ENCODE measurements at places on chromosomes 11 and 22.

DNA sequence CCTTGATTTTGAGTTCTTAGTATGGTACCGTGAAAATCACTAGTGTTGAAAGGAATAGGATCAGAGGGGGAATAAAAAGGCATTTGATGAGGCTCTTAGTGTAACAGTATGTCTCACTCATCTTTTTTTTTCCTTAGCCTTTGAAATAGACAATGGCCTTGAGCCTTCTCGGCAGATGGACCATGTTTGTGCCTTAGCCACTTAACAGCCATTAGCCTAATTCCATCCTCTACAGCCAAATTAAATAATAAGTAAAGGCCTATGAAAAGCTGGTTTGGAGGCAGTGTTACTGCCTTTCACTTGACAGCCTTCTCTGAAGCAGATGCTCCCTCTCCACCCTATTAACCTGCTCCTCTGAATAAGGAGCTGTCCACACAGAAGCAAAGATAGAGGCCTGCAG lies 580.7 kb downstream of the NTM start:
- no peak for DNase-seq

- no peak for DNase-seq
Measured at GRCh38 chr22:36036167-36036624, 7.6 kb upstream of the RBFOX2 start.

- DNase-seq, result no peak
Measured at GRCh38 chr22:39703091-39703490, 132.5 kb downstream of the CACNA1I start.

- DNase-seq, result no peak
Measured at GRCh38 chr11:7872890-7873289, 58.2 kb downstream of the OR10A6 start.

GRCh38 chr11:118533769-118534729 lies 3.1 kb downstream of the TMEM25 start:
- no peak for DNase-seq

DNA sequence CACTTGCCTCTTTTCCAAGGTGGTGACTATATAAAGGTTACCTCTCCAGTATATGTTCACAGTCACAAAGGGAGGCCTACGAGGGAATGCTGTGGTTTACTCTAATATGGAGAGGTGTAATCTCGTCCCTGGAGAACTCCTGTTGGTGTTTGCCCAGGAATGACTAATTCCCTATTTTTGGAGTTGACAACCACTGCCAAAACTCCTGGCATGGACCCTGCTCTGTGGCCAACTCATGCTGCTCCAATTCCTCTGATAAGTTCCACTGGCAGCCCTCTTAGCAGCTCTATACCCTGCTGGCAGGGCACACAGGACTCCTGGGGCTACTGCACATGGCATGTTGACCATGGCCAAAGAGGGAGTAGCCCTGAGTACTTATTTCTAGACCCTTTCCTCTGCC lies 418.7 kb upstream of the ANO5 start:
- no peak for DNase-seq

GRCh38 chr11:31768749-31769640 lies 42.1 kb downstream of the PAX6 start:
- no peak for DNase-seq

DNA sequence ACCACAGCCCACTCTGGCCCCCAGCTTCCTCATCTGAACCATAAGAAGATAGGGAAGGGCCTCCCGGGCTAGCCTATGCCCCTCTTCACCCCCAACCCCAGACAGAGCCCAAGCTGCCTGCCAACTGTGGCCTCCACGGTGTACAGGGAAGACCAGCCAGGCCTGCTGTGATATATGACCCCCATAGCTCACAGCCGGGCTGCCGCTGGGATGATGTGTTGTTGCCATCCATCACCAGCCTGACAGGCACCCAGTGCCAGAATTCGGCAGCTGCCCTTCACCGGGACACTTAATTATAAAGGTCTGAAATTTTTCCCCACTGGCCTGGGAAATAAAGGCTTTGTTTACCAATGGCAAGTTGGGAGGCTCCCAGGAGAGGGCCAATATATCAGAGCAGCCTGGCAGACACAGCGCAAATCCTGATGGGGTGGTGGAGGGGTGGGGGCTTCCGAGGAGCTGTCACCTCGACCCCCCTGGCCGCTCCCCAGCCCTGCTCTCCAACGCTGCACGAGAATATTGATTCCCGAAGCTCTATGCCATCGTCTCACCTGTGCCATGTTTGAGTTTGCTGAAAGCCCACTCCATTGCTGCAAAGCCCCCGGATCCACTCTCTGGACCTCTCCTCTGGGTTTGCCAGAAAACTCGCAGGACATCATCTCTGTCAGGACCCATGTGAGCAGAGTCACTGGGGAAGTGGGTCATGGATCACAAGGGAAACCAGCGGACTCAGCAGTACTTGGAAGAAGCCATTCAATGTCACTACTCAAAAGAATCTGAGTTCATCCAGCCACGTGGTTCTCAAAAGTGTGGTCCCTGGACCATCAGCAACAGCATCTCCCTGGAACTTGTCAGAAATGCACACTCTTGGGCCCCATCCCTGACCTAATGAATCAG lies 296.9 kb downstream of the MN1 start:
- DNase-seq, result no peak

DNA sequence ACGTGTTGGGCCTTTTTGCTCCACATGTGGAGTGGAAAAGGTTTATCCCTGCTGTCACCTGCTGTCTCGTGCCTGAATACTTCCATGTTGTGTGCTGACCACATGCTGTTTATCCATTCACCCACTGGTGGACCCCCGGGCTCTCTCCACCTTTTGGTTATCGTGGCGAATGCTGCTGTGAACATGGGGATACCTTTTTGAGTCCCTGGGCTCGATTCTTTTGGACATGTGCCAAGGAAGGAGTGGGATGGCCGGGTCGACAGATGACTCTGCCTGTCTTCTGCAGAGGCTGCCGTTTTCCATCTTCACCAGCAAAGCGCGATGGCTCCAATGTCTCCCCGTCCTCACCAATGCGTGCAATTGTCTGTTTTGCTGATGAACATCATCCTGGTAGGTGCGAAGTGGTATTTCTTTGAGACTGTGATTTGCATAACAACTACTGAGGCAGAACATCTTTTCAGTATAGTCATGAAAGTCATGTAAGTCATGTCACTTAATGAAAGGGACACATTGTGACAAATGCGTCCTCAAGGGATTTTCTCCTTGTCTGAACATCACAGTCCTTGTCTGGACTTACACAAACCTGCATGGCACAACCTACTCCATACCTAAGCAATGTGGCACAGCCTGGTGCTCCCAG lies 758.7 kb downstream of the BRD1 start:
- DNase-seq, result no peak

DNA sequence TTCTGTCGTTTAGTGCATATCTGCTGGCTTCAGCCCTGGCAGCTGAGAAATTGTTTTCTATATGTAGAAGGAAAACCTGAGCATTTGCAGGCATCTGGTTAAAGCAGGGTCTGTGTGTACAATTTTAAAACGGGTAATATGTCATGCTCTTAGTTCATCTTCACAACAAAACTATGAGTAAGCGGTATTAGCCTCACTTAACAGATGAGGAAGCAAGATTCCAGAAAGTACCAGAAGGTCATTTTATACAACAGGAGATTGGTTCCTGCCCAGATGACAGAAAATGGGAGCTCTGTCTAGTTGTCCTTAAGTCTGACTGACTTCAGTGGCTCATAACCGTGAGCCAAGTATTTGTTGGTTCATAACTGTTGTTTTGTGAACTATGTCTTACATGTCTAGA lies 1.1 kb downstream of the TIMM10B start:
- DNase-seq, result no peak

DNA sequence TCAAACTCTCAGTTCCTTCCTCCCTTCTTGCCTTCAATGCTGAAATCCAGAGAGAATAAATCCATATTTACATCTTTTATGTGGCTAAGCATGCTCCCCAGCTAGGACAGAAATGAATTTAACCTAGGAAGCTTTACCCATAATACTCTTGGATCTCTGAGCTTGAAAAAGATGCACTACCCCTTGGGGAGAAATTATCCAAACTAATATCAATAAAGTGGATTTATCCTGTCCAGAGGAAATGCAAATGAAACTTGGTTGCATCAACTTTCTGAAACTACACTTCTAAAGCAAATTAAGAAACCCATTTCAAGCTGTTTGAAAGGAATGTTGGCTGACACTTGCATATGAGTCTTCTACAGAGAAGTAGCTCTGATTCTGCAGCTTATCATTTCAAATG lies 347.9 kb downstream of the TTC28 start:
- DNase-seq, result no peak

DNA sequence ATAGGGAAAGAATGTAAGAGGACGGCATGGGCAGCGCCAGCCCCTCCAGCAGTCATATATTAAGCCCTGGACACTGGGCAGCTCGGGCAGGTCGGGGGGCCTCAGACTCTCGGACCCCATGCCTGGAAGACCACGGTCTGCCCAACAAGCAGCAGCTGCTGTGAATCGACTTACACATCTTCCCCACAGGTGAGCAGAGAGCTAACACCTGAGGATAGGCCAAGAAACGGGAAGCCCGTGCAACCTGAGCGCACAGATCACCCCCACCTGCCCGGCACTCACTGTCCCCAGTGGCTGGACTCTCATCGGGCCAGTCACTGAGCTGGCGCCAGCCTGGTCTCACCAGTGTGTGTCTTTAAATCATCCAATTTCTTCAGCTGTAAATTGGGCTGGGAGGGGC lies 4.7 kb upstream of the TCF20 start:
- no peak for DNase-seq
